Myocyte (in vitro differentiated cells): ENCODE measurements at places on chromosomes 13 and 19. TPM values are rescaled to one million over a fixed set of nuclear protein-coding genes. Genes with fewer than 3 reads are reported as not detected.

DNA sequence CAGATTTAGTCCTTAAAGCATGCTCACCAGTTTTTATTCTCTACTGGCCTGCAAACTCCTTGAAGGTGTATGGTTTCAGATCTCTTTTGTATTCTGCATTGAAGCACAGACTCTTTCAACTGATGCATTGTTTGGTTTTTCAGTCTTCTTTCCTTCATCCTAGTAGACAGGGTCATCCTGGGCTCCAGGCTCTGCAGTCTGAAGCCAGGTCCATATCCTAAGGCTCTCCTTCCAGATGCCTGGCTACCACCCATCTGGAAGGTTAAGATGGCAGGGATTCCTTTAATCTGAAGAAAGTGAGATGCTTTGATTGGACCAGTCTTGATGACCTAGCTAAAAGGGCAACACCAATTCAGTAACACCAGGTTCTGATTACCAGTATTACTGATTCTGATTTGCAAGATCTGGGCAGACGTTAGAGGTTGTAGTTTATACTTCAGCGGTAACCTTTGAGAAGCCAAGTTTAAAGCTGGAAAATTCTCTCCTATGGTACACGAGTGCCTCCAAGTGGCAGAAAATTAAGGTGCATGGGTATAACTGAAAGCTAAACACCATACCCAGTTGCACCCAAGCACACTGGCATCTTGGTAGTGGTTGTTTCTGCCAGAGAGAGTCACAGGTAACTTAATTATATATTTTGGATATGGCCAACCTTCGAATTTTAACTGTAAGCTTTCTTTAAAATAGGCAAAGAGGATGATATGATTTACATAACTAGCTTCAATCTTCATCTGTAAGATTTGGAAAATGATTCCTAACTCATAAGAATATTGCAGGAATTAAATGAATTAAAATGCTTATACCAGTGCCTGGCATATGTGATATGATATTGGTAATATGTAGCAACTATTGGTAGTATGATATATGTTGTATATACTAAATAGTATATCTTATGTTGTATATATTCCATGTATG is 1651.9 kb upstream of the MIR17HG start:
- peak; percentile 55 for DNase-seq

The NR2C2AP gene
- 6.9 and 9.7 TPM in 2 replicates for total RNA-seq

The CGB3 gene
- total RNA-seq = not detected in 2 replicates

DNA sequence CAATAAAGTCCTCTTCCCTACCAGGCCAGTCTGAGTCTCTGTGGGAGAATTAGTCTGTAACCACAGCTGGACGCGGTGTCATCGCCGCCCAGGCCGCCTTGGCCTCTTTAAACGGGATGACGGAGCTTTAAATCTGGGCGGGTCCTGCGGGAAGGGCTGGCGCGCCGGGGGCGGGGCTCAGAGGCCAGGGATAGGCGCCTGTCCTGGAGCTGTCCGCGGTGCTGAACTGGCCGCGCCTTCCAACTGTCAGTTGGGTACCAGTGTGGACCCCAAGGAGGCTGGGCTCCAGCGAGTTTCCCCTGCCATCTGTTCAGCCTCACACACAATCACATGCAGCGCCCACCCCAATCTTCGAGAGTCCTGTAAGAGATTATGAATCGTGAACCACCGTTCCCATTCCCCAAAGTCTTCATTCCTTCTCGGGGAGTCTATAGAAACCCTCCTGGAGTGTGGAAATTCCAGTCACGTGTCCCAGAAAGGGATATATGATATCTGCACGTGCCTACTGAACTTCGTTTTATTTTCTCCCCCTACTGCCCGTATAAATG is 11.5 kb downstream of the APLP1 start:
- DNase-seq = peak; percentile 94
